ENCODE measurements at places on chromosomes 6 and 20. TPM values are rescaled to one million over a fixed set of nuclear protein-coding genes. Genes with fewer than 3 reads are reported as not detected.

The VSTM2L gene
- total RNA-seq = not detected

The ENPP3 gene
- total RNA-seq = 1.0 TPM

The OPN5 gene
- total RNA-seq = not detected

The LYRM2 gene
- total RNA-seq = 9.4 TPM

The TREM2 gene
- 0.52 TPM for total RNA-seq

The TRIM40 gene
- not detected for total RNA-seq

The KAT14 gene
- 19.8 TPM for total RNA-seq

The FOXQ1 gene
- not detected for total RNA-seq

The GPX5 gene
- not detected for total RNA-seq

All from skeletal muscle tissue (tissue), 5 donors.